ENCODE measurements at places on chromosomes 13 and 19.

- no peak for DNase-seq
Observed at GRCh38 chr19:47444388-47444821, 25.1 kb upstream of the MEIS3 start.

DNA sequence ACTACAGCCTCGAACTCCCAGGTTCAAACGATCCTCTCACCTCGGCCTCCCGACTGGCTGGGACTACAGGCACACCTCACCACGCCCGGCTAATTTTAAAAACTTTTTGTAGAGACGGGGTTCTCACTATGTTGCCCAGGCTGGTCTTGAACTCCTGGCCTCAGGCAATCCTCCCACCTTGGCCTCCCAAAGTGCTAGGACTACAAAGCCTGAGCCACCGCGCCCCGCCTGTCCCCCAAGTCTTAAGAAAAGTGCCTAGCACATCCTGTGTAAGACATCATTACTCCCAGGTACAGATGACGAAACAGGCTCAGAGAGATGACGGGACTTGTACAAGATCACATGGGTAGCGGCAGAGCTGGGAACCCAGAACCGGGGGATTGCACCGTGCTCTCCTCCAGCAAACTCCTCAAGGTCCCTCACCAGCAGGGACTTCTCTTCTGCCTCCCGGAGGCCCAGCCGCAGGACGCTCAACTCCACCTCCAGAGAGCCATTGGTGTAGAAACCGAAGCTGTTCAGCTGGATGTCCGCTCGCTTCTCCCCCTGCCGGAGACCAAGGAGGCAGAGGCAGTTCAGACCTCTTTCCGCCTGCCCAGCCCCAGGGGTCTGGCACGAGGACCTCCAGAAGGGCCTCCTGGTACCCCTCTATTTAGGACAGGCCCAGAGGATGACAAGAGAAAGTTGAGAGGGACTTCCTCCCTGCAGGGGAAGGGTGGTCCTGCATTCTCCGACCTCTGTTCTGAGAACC is 1.0 kb downstream of the GPR108 start:
- DNase-seq = peak; percentile 58

DNA sequence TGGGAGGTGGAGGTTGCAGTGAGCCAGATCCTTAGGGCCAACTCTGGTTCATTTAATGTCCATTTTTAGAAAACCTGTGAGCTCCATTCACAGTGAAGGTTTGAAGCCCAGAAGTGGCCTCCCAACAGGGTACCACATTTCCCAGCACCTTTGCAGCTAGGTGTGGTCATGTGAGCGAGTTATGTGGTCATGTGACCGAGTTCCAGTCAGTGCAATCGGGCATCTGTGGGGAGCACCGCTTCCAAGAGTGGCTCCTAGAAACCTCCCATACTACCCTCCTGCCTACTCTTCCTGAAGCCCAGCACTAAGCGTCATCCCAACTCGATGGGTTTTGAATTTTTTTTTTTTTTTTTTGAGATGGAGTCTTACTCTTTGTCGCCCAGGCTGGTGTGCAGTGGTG is 663 bp upstream of the PLA2G4C start:
- DNase-seq = no peak

GRCh38 chr13:40629678-40630384 is 36.6 kb downstream of the FOXO1 start:
- DNase-seq = no peak

DNA sequence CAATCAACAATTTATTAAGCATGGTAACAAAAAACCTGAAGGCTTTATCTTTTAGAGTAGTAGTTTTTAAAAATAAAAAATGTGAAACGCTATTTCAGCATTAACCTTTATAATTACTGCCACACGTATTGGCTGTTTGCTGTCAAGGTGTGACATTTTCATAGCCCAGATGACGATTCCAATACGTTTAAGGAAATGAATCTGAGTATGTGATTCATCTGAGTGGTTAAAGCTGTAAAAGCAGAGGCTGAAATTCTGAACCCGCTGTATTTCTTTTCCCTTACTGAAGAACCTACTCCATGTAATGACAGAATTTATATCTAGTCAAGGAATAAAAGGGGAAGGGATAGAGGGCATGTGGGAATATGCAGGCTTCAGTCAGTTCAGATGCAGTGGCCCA is 166.0 kb downstream of the LMO7 start:
- DNase-seq = no peak

GRCh38 chr13:97256343-97256783 is 34.2 kb downstream of the MBNL2 start:
- DNase-seq = no peak

DNA sequence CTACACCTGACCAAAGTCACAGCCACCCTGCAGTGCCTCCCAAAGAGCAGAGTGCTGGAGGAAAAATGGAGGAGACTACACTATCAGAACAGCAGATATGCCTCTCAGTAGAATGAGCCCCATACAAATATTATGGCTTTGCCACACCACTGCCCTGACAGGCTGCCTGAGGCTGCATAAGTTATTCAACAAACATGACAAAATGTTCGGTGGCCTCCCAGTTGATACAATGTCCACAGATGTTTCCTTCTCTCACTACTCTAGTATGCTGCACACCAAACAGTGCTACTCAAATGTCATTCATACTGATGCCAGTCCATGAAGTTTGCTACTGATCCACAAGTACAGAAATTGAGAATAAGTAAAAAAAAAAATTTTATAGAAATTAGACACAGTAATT is 41.0 kb downstream of the N4BP2L2 start:
- DNase-seq = no peak

DNA sequence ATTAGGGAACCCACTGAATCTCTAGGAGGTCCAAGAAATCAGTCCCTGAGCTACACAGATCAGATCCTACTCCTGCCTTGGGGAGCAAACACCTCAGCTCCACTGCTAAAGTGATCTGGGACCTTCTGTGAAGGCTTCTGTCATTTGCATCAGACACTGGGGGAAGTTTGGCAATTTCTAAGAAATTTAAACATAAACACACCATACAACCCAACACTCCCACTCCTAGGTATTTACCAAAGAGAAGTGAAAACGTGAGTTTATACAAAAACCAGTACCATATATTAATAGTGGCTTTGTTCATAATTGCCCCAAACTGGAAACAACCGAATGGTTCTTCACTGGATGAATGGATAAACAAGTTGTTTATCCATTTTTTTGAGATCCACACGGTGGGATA is 7.3 kb upstream of the TYROBP start:
- no peak for DNase-seq

DNA sequence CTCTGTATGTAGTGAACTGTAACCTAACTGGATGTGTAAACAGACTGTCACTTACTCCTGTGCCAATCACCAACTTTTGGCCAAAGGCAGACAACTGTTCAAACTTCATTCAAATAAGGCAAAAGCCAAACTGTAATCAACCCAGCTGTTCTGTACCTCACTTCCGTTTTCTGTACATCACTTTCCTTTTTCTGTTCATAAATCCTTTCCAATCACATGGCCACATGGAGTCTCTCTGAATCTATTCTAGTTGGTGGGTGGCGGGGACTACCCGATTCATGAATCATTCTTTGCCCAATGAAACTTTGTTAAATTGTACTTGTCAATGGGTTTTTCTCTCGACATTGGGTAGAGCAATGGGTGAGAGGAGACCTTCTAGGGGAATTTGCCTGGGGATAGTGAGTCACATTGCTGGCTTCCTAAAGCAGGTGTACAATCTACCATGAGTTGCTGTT is 178.3 kb upstream of the RFC3 start:
- peak; percentile 58 for DNase-seq

GRCh38 chr19:20482721-20483120 is 82.9 kb downstream of the ZNF737 start:
- DNase-seq = no peak

DNA sequence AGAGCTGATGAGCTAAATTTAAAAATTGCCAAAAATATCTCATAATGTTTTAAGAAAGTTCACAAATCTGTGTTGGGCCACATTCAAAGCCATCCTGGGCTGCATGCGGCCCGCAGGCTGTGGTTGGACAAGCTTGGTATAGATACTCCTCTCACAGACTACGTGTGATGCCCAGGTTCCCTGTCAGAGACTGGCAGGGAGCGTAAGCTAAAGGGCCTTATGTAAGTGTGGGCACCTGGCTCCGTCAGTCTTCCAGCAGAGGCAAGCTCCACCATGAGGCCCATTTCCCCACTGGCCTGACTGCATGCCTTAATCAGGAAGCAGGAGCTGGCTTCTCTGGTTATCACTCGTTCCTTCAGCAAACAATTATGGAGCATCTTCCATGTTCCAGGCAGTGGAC is 200.2 kb downstream of the FOXO1 start:
- DNase-seq = no peak

DNA sequence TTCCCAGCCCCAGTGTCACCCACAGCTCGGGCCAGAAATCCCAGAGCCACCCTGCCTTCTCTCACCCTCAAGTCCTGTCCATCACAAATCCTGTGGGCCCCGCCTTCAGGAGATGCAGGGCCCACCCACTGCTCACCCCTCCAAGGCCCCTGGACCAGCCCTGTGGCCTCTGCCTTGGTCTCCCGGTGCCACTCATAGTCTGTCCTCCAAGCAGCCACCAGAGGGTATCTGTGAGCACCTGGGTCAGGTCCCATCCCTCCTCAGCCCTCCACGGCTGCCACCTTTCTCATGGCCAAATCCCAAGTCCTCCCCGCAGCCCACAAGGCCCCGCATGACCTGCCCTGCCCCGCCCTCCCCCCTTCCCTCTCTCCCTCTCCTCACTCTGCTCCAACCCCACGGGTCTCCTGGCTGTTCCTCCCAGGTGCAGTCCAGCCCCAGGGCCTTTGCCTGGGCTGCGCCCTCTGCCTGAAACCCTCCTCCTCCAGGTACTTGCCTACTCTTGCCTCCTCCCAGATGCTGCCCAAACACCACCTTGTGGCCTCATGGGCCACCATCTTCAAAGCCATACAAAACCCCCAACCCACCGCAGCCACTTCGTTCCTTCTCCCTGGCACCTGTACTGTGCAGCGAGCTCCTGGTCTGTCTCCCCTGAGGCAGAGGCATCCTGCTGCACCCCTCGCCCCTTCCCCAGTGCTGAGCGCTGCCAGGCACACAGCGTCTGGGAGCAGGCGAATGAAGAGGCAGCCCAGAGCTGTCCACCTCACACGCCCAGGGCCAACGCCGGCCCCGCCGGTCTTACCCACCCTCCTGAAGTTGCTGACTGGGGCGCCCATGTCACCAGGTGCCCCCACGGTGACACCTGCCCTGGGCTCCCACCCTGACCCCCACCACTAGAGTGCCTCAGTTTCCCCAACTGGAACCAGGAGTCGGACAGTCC is 13.2 kb upstream of the UQCR11 start:
- DNase-seq = no peak

DNA sequence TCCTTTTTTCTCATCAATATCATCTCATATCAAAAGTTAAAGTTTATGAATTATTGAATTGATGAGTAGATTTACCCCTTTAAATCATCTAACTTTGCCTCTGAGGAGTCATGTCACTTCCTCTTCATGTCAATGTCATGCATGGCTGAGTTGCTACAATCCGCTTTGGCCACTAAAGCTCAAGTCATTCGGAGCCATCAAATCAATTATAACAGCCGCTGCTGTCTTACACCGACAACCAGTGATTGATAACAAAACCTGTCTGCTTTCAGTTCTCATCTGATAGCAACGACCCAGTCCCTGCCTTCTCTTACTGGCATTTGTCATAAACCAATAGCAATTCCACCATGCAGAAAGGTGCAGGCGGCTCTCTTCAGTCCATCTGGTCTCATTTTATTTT is 429.3 kb downstream of the DIAPH3 start:
- DNase-seq = no peak

DNA sequence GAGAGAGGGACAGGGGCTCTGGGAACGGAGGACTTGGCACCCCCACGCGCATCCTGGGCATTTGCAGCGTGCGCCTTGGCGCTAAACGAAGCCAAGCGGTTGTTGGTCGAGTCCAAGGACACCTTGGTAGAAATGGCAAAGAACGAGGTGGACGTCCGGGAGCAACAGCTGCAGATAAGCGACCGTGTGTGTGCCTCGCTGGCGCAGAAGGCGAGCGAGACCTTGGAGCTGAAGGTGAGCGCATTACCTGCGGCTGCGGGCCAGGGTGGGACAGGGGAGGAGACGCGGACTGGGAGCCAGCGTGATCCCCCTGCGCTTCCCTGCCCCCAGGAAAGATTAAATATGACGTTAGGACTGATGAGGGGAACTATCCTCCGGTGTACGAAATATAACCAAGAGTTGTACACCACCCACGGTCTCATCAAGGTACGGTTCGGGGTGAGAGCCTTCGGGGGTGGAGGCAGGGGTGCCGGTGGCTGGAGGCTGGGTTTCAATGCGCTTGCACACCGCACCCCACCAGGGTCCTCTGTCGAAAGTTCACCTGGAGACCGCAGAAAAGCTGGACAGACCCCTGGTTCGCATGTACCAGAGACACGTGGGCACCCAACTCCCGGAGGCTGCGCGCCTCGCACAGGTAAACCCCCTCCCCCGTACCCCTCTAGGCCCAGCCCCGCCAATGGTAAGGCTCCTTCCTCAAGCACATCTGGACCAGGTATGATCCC is 27.8 kb upstream of the CASP14 start:
- no peak for DNase-seq

- no peak for DNase-seq
Observed at GRCh38 chr19:51116736-51117286, 7.9 kb upstream of the SIGLEC9 start.

GRCh38 chr19:47499863-47500830 is 14.7 kb downstream of the NAPA start:
- DNase-seq = no peak

GRCh38 chr13:98746968-98747367 is 5.5 kb downstream of the SLC15A1 start:
- DNase-seq = no peak

- no peak for DNase-seq
Observed at GRCh38 chr13:23140492-23140891, 40.3 kb upstream of the SGCG start.

- no peak for DNase-seq
Observed at GRCh38 chr13:27592865-27593264, 27.5 kb downstream of the LNX2 start.

- no peak for DNase-seq
Observed at GRCh38 chr19:56423985-56424353, 19.8 kb downstream of the ZNF583 start.

DNA sequence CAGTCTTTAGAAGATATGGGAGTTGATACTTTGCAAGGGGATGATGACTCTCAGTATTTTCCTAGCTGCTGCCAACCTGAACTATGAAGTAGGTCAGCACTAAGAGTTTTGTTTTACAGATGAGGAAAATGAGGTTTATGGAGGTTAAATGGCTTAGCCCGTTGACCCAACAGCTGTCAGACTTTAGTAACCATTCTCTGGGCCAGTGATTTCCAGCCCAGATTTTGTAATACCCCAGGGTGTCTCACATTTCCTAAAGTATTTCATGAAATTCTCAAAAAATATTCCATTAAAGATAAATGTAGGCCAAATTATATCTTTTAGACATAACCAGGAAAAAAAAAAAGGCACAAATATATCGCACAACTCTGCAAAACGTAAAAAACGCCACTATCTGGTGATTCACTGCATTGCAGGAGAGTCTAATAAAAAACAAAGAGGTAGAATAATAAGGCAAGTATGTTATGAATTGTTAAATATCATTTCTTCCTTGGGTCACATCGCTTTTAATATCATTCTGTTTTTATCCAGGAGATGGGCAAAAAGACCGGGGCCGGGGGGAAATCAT is 112.5 kb downstream of the DACH1 start:
- DNase-seq = no peak
